ENCODE measurements at places on chromosomes 11 and 22.

DNA sequence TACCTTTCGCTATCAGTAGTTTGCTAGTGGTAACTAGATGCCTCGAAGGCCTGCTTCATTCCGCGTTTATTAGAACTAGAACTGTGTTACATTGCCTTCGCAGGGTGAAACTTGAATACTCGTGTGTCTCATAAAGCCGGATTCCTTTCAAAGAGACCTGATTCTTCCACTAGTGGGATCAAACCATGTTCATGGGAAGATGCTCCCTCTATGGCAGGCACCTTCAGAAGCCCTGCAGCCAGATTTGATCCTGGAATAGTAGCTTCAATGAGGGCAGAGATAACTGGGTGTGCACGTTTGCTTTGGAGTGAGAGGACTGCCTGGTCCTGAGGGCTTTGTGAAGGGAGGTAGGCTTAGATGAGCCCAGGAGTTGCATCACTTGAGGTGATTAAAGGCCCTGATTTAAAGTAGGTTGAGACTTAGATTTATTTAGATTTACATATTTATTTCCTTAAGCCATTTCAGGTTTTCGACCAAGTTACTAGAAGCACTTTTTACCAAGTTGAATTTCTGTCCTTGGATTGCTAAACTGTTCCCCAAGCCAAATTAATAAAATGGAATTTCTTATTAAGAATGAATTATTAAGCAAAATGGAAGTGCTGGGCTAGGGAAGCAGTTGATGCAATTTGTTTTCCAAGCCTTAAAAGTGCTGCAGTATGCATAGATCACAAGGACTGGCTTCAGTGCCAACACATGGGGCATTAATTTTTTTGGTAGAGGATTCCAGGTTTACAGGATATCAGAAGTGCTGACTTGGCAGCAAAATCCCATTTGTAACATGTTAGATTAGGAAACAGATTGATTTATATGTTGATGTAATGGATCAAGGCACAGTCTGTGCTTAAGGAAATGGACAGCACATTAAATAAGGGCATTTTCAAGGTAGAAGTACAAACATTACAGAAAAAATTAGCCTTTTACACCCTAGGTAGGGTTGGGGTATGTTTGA lies 32.9 kb downstream of the APLP2 start:
- DNase-seq = no peak

GRCh38 chr11:15594607-15595006 lies 479.9 kb downstream of the INSC start:
- DNase-seq = no peak

- no peak for DNase-seq
These were observed at the start of gene C22orf15 for GRCh38 chr22:23762842-23763578. Gene C22orf15 (plus strand): TSS chr22:23762990. CDS start chr22:23763307, 317 bp downstream.

GRCh38 chr11:94402355-94402754 lies 1.1 kb upstream of the GPR83 start:
- no peak for DNase-seq

- DNase-seq = no peak
These were observed 423.0 kb downstream of the BRD1 start for GRCh38 chr22:49404576-49405241.

- DNase-seq = no peak
These were observed 1.9 kb upstream of the DGAT2 start for GRCh38 chr11:75766443-75767227.

DNA sequence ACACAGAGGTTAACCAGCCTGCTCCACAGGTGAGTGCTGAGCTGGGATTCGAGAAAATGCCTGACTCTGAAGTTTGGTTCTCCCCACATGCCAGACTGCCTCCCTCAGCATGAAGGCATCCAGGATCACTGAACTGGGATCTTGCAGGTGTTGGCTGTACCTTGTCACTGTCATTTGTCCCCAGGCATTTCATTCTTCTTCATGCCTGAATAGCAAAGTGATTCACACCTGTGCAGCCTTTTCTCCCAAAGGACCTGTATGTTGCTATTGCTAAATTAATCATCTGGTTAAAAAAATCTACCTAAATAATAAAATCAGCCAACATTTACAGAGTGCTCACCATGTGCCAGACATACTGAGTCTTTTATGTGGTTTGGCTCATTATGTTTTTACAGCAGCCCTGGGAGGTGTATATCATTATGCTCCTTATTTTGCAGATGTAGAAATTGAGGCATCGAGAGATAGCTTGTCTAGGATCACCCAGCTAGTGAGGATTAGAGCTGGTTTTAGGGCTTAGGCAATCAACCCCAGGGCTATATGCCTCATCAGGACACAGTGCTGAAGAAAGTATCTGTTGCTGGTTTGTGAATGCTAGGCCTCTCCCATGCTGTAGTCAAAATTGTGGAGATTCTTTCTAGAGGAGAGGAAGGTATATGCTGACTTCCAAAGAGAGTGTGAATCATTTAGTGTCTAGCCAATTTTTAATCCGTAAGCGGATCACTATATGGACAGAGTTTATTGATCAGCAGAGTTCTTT lies 204.4 kb downstream of the HIPK3 start:
- DNase-seq = no peak

GRCh38 chr11:117099696-117100095 lies 1.5 kb upstream of the SIK3 start:
- no peak for DNase-seq

DNA sequence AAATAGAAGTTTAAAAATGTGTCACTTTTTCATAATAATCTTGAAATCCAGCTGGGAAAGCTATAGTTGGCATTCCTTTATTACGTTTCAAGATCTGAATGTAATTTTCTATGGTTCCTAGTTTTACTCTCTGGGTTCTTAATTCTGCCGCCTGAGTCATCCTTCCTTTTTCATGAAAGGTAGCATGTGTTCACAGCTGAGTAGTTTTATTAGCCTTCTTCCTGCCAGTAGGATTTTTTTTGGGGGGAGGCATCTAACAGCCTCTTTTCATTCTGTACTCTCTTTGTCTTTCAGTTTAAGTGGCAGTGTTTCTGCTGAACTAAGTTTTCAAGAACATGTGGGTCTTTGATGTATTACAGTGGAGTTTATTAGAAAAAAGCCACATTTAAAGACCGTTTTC lies 36.5 kb downstream of the OR2AG2 start:
- DNase-seq = peak; percentile 49
